Activated CD8-positive, alpha-beta T cell treated with anti-CD3 and anti-CD28 coated beads for 36 hours (primary cell): ENCODE measurements at places on chromosomes 3 and 15.
A peak's percentile ranks its signal among the peaks of the same experiment; 100 is the strongest.

- no peak for DNase-seq
Measured at GRCh38 chr15:92990031-92990430, 89.9 kb downstream of the CHD2 start.

GRCh38 chr3:93969443-93969842 lies 4.3 kb downstream of the PROS1 start:
- DNase-seq: no peak

- peak; percentile 73 for DNase-seq
Measured at GRCh38 chr3:58307639-58308215, 1.4 kb downstream of the HTD2 start.

DNA sequence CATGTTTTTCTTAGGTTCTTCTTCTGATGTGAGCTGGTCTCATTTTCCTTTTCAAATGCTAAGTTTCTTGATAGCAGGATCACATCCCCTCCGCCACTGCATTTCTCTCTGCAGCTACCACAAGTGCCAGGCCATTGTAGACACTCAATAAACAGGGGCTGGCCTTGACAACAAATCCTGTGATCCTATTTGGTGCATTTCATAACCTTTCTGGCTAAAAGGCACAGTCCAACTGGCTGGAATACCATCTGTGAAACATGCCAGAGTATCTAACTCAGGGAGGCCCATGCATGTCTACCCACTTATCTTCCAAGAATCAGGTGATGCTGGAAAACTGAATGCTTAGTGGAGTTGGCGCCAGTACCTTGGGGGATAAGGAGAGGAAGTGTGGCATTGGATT lies 85.2 kb upstream of the NR2F2 start:
- no peak for DNase-seq

DNA sequence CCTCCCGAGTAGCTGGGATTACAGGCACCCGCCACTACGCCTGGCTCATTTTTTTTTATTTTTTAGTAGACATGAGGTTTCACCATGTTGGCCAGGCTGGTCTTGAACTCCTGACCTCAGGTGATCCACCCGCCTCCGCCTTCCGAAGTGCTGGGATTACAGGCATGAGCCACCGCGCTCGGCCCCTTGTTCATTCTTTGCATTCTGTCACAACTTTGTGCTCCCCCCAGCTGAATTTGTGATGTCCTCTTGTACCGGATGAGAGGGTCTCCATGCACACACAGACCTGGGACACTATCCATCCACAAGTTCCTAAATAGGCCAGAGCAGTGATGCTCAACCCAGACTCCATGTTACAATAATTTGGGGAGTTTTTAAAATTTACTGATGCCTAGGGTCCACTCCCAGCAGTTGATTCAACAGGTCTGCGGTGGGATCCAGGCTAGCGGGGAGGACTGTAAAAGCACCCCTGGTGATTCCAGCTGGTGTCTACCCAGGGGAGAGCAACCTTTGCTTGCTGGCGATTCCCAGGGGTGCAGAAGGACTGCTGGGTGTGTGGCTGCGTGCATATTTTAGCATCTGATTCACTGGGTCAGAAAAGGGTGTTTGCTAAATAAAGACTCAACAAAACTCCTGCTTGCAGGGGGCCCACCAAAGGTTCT lies 1.0 kb downstream of the RASSF1 start:
- no peak for DNase-seq

DNA sequence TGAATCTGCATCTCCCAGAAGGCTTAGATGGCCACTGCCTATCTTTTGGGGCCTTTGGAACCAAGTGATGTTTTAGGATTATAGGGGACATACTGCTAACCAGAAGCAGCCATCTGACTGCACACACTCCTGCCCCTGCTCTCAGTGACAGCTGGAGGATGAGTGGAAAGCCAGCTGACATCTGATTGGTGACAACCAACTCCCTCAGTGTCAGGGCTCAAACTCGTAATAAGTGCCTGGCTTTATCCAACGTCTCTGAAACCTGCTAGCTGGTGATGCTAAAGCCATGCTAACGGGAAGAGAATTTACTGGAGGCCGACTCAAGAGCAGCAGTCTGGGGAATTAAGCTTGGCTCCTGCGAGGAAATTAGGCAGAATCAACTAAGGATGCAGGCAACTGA lies 35.1 kb downstream of the KY start:
- no peak for DNase-seq

- DNase-seq: no peak
Measured at GRCh38 chr3:181724192-181724965, 12.7 kb downstream of the SOX2 start.

GRCh38 chr3:86410587-86410986 lies 580.4 kb downstream of the VGLL3 start:
- DNase-seq: no peak

GRCh38 chr3:104669083-104669482 lies 697.6 kb upstream of the ALCAM start:
- DNase-seq: no peak

DNA sequence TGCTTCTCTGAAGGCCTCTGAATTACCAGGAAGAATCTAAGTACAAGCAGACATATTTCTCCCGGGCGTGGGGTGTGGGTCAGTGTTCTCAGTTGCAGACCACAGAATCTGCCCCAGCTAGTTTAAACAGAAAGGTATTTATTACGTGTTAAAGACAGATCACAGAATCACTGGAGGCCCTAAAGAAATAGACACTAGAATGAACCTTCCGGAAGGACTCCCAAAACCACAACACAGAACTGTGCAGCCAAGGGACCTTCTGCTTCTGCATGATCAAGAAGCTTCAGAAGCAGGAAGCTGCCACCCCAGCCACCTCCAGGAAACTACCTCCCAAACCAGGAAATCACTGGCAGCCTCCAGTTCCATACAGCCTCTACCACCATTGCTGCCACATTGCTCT lies 32.7 kb upstream of the ZFAND6 start:
- no peak for DNase-seq

GRCh38 chr3:37905987-37906674 lies 44.5 kb downstream of the CTDSPL start:
- no peak for DNase-seq

DNA sequence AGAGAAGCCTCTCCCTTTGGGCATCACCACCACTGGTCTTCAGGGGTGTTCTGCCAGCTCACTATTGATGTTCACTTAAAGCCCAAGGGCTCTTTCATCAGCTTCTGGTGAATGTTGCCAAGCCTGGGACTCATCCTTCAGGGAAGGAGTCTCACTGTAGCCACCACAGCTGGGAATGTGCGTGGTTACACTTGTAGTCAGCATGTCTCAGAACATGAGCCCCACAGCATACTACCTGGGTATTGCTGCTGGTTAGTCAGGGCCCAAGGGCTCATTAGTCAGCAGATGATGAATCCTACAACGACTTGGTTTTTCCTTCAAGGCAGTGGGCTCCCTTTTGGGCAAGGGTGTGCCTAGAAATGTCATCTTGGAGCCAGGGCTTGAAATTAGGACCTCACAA lies 412.9 kb downstream of the VGLL3 start:
- no peak for DNase-seq

GRCh38 chr3:124774327-124774718 lies 44.1 kb downstream of the UMPS start:
- DNase-seq: no peak

DNA sequence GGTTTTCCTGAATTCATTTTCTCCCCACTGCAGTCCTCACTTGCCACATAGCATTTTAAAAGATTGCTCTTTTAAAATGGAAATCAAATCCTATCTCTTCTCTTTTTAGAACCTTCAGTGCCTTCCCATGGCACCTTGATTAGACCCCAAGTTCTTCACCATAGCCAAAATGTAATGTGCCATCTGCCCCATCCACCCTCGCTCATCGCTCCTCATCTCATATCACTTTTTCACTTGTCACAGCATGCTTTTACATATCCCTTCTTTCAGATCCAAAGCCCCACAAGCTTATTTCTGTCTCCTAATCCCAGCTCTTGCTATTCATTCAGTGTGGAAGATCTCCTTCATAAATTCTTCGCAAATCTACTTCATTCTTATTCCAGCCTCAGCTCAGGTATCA lies 161.7 kb downstream of the CD47 start:
- no peak for DNase-seq

- DNase-seq: no peak
Measured at GRCh38 chr3:124558991-124559845, 171.0 kb upstream of the UMPS start.

DNA sequence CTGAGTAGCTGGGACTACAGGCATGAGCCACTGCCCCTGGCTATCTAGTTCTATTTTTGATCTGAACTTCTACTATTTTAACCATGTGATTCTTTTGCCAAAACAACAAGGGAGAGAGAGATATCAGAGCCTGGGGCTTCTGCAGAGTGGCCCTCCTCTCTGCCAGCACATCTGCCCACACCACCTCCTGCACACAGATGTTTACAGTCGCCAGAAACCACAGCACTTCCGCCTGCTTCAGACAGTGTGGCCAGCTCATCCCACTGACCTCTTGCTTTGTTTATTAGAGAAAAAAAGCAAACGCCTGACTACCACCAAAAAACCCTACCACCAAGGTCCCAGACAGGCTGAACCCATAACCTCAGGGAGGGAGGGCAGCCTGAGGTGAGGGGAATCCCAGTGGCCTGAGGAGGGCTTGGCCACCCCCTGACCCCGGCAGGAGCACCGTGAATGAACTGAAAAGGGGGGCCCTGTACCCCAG lies 85.9 kb upstream of the ABHD2 start:
- no peak for DNase-seq

- peak; percentile 26 for DNase-seq
Measured at GRCh38 chr3:72821161-72821781, 27.0 kb downstream of the SHQ1 start.

DNA sequence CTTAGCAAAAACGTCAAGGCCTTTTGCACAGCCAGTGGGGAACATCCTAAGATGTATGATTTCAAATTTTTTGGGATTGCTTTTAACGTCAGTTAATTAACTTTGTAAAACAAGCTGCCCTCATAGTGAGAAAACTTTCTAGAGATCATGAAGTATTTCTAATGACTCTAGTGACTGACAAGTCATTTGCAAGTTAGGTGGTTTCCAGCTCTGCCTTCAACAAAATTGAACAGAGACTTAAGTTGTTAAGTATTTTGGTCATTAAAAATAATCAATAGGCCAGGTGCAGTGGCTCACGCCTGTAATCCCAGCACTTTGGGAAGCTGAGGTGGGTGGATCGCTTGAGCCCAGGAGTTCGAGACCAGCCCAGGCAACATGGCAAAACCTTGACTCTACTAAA lies 71.2 kb downstream of the CHDH start:
- no peak for DNase-seq

- DNase-seq: no peak
Measured at GRCh38 chr15:56759450-56759845, 26.1 kb upstream of the ZNF280D start.

DNA sequence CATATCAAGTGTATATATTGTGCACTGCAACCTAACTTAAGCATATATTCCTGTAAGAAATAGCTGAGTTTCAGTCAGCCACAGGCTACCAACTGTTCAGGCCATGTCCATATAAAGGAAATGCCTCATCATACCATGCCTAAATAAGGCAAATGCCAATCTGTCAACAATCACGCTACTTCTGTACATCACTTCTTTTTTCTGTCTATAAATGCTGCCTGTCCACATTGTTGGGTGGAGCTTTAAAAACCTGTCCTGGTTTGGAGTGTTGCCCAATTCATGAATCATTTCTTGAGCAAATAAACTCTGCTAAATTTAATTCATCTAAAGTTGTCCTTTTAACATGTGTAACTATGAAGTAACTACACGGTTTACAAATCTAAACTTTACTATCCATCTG lies 1091.9 kb downstream of the NSUN3 start:
- DNase-seq: no peak

GRCh38 chr15:100877551-100877950 lies 2.1 kb upstream of the ALDH1A3 start:
- no peak for DNase-seq

- no peak for DNase-seq
Measured at GRCh38 chr3:136142592-136142991, 53.5 kb downstream of the MSL2 start.

DNA sequence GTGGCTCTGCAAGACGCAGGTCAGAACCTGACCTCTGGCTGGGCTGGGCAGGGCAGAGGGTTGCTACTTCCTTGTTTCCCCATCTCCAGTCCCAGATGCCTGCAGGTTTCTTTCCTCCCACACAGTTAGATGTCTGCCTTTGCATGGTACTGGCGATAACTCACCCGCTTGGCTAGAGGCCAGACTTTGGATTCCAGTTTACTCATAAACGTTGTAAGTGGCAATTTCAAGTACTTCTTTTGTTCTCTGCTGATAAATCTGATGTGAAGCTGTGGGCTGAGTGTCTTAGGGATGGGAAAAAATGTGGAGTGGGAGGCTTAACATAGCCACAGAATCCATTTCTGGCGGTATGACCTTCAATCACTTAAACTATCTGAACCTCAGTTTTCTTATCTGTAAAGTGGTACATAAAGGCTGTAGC lies 194.2 kb downstream of the EBLN2 start:
- no peak for DNase-seq

GRCh38 chr3:124878561-124879336 lies 8.4 kb downstream of the ITGB5 start:
- peak; percentile 62 for DNase-seq

DNA sequence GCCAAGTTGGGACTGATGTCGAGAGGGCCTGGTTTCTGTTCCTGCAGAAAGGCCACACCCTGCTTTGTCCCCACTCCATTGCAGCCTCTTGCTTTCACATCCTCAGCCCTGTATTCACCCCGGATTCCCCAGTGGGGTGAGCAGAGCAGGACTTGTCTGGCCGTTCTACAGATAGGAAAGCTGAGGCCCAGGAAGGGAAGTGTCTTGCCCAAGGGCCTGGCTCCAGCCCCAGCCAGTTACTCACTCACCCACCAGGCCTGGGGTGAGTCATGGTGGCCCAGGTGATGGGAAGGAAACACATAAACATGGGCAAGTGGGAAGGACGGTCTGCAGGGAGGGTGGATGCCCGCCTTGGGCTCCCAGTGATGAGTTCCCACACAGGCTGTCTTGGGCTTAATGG lies 6.1 kb upstream of the DUSP7 start:
- no peak for DNase-seq

- DNase-seq: peak; percentile 91
Measured at GRCh38 chr15:85412956-85413854, 32.8 kb downstream of the AKAP13 start.

- DNase-seq: peak; percentile 67
Measured at GRCh38 chr3:156483961-156484787, 70.7 kb downstream of the SSR3 start.

DNA sequence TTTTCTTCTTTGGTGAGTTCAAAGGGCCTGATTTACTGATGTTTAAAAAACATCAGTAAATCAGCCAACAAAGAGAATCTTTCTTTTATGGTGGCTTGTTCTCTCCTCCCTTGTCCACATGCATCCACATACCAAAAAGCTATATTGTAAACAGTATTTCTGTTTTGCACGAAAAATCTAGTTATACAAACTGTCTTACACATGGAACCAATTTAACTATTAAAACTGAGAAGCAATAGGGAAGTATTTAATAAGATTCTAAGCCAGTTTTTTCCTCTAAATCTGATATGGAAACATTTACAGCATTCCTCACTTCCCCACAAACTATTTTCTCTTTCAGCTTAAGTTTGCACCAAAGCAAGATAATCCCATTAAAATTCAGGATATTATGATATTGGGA lies 110.8 kb upstream of the ICE2 start:
- DNase-seq: no peak

DNA sequence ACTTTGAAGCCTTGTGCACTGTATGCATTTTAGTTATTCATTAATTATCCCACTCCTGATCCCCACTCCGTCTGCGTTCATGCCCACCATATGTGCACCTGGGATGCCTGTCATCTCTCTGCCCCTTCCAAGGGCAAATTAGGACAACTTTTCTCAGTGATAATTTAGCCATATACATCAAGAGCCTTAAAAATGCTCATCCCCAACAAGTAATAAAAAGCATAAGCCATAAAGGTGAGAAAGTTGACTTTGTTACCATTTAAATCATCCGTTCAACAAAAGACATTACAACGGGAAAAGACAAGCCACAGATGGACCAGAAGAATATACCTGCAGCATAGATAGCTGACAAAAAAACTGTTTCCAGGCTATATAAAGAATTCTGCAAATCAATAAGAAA lies 131.4 kb upstream of the LINGO1 start:
- no peak for DNase-seq
